ENCODE measurements at places on chromosomes 7 and 10. TPM values are rescaled to one million over a fixed set of nuclear protein-coding genes. Genes with fewer than 3 reads are reported as not detected.
A peak's percentile ranks its signal among the peaks of the same experiment; 100 is the strongest.

- no peaks in the 10 kb centered on the region for H3K4me1 ChIP-seq
- no peak overlapping the region for H3K4me3 ChIP-seq
- no peaks in the 10 kb centered on the region for H3K36me3 ChIP-seq
- H3K27ac ChIP-seq: no peak overlapping the region
These were observed 689.5 kb downstream of the DNAJB9 start for GRCh38 chr7:109259151-109259550.

- H3K4me3 ChIP-seq: peak overlapping the region; percentile 68
- no peak overlapping the region for H3K27ac ChIP-seq
- peak; percentile 61 for DNase-seq
- peaks cover 17% of the 10 kb centered on the region for H3K4me1 ChIP-seq
- no peaks in the 10 kb centered on the region for H3K36me3 ChIP-seq
These were observed 521 bp upstream of the NYAP1 start for GRCh38 chr7:100483090-100483721.

DNA sequence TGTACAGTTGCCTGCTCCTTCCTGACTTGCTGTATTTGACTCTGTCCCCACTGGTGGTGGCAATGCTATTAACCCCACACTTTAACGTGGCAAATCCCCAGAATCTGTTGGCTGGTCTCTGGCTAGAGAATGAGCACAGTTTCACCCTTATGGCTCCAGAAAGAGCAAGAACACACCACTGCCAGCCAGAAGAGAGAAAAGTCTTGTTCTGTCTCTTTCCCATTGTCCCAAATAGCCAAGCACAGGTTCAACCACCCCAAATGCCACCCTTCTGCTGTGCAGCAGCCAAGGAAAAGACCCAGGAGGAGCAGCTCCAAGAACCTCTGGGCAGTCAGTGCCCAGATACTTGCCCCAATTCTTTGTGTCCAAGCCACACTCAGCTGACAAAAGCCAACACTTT, 11.3 kb downstream of the SLC16A9 start:
- no peaks in the 10 kb centered on the region for H3K36me3 ChIP-seq
- H3K27me3 ChIP-seq: no peaks in the 10 kb centered on the region
- no peak overlapping the region for H3K27ac ChIP-seq
- DNase-seq: no peak
- H3K4me3 ChIP-seq: no peak overlapping the region

GRCh38 chr7:36336390-36336789, 53.3 kb upstream of the ANLN start:
- H3K36me3 ChIP-seq: no peaks in the 10 kb centered on the region
- no peak overlapping the region for H3K4me3 ChIP-seq
- no peaks in the 10 kb centered on the region for H3K27me3 ChIP-seq
- H3K4me1 ChIP-seq: no peaks in the 10 kb centered on the region
- H3K27ac ChIP-seq: no peak overlapping the region
- DNase-seq: no peak

Gene BET1
- polyA plus RNA-seq: 48.5 TPM

Gene CDCA7L
- polyA plus RNA-seq: 16.6 TPM

DNA sequence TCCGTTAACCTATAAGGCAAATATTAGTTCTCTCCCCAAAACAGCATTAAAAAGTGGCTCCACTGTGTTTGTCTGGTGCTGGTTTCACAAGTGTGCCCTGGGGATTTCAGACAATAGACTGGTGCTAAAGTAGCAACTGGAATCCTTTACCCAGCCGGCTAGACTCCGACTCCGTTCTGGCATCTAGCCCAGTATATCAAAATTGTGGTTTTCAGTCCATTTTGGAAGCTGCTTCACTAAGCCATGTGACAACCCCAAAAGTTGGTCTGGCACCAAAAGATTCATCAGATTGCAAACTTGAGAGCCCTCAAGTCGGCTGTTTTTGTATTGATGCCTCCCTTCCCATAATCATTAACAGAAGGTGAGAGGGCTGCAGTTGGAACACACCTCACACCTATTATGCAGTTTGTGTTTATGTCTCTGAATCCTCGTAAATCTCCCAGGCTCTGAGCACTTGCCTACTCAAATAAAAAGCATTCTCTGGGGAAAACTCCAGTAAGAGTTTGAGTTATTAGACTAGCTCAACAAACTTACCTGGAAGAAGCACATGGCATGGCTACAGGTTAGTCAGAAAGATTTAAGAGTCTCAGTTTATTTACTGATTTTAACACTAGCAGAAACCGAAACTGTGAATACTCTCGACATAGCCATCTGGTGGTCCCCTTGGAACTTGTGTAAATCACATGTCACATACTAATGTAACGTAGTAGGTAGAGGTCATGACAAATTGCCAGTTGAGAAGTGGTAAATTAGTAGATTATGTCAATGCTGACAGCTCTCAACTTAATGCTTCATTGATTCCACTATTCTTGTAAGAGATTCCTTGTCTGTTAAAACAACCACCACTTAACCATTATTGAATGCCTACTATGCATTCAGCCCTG, 14.8 kb upstream of the WNT16 start:
- no peak for DNase-seq
- no peaks in the 10 kb centered on the region for H3K36me3 ChIP-seq
- H3K27me3 ChIP-seq: no peaks in the 10 kb centered on the region

Gene DPYSL4
- 4.6 TPM for polyA plus RNA-seq

- no peak for DNase-seq
- H3K27me3 ChIP-seq: no peaks in the 10 kb centered on the region
- no peaks in the 10 kb centered on the region for H3K4me1 ChIP-seq
- no peaks in the 10 kb centered on the region for H3K36me3 ChIP-seq
- no peak overlapping the region for H3K27ac ChIP-seq
These were observed 37.6 kb upstream of the C1QL3 start for GRCh38 chr10:16559236-16559773.

DNA sequence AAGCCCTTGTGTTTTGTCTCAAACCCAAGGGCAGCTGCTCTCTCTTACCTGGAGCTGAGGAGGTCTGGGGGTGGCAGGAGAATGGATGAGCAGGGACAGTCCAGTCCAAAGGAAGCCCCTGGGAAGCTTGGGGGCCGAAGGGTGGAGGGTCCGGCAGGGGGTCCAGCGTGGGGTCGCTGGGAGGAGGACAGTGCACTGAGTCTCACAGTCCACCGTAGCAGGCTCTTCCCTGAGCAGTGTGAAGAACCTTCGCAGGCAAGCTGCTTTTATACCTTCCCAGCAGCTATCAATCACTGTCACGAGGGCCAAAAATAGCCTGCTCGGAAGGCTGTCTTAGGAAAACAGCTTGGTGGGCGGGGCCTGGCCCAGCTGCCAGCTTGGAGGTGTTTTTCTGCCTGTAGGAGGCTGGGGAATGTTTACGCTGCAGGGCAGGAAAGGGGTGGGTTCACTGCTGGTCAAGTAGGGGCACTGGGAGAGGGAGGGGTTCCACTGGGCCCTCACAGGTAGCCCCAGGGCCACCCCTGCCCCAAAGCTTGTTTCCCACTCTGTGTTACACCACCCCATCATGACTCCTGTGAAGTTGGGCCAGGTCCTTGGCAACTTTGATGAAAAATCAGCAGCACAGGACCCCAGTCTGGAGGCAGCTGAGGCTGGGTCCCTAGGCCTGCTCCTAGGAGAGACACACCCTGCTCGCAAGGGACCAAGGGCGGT, at the start of gene DEPP1:
Gene DEPP1 (minus strand): TSS at position 240 of the 711 bp plus-strand sequence. CDS start 779 bp downstream, outside the sequence.
- H3K4me3 ChIP-seq: peak within 1 kb of the TSS; percentile 16
- H3K27ac ChIP-seq: peak within 1 kb of the TSS; percentile 56
- peak; percentile 96 for DNase-seq
- H3K4me1 ChIP-seq: peaks cover 59% of the 10 kb centered on the region
- no peaks in the 10 kb centered on the region for H3K27me3 ChIP-seq

DNA sequence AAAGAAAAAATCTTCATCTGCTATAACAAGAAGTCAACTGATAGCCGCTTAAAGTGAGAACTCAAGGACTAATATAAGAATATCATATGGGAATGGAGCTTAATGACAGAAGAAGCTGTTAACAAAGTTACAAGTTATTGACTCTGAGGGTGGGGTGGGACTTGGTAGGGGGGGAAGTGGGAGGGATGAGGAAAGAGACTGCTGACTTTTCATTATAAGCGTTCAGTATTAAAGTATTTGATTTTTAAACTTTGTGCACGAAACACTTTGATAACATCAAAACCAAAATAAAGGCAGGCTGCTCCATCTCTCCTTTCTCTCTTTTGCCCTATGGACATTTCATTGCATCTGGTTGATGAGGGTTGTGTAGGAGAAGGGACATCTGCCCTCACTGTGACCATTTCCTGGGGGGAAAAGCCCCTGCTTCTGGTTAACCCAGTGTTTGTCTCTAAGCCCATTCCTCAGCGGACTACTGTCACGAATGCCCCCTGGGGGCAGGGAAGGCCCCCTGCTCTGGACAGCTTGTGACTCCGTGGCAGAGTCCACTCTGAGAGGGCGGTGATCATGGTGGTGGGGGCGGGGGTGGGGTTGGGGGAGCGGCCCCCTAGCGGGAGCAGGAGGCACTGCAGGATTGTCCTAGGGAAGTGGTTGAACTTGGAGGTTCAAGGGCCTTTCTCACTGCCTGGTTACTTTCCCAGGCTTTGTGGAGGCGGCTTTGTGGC, 17.4 kb downstream of the SLC13A4 start:
- peaks cover 4% of the 10 kb centered on the region for H3K27me3 ChIP-seq
- no peak overlapping the region for H3K27ac ChIP-seq
- H3K4me3 ChIP-seq: no peak overlapping the region
- no peaks in the 10 kb centered on the region for H3K4me1 ChIP-seq
- DNase-seq: peak; percentile 40

- no peak overlapping the region for H3K4me3 ChIP-seq
- no peaks in the 10 kb centered on the region for H3K36me3 ChIP-seq
- H3K27me3 ChIP-seq: no peaks in the 10 kb centered on the region
- no peak overlapping the region for H3K27ac ChIP-seq
These were observed 30.3 kb upstream of the TCF7L2 start for GRCh38 chr10:112919721-112920120.

- no peaks in the 10 kb centered on the region for H3K27me3 ChIP-seq
- H3K4me3 ChIP-seq: no peak overlapping the region
- H3K36me3 ChIP-seq: no peaks in the 10 kb centered on the region
- H3K4me1 ChIP-seq: no peaks in the 10 kb centered on the region
- H3K27ac ChIP-seq: no peak overlapping the region
These were observed 12.5 kb upstream of the KLHL7 start for GRCh38 chr7:23093111-23093510.

Gene AGMO
- polyA plus RNA-seq: 12.7 TPM

DNA sequence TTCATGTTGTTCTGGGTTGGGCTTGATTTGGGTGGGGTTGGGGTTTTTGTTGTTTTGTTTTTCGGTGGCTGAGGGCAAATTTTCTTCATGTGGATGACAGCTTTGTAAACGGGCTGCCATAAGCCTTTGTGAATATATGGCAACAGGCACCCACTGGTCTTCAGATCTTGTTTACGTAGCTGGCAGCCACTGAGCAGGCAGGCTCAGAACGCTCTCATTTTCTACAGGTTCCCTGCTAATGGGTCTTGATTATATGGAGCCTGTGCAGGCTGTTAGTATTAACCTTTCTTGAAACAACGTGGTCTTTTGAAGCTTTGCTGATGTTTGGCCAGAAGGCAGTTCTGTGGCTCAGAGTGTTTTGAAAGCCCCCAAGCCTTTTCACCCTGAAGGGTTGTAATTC, 199.7 kb downstream of the TNS3 start:
- no peak overlapping the region for H3K27ac ChIP-seq
- H3K4me3 ChIP-seq: no peak overlapping the region
- DNase-seq: no peak
- H3K27me3 ChIP-seq: no peaks in the 10 kb centered on the region

DNA sequence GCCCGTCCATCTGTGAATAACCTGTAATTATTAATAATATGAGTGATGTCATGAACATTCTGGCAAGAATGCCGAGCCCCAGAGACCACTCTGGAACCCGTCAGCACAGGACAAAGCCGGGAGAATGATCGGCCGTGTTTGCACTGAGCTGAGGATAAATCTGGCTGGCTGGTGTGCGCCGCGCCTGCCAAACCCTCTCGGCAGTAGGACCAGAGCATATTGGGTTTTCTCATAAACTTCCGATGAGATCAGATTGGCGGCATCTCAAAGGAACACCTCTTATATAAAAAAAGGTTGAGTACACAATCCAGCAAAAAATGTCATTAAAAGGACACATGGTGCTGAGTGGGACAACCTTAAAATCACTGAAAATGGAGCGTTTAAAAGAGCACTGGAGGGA, 296.0 kb upstream of the MKI67 start:
- H3K36me3 ChIP-seq: no peaks in the 10 kb centered on the region
- no peak overlapping the region for H3K27ac ChIP-seq
- H3K4me1 ChIP-seq: no peaks in the 10 kb centered on the region

GRCh38 chr7:36370046-36370445, 19.6 kb upstream of the ANLN start:
- H3K27ac ChIP-seq: no peak overlapping the region
- H3K4me3 ChIP-seq: no peak overlapping the region
- no peaks in the 10 kb centered on the region for H3K4me1 ChIP-seq

Gene FAM241B
- polyA plus RNA-seq: 6.4 TPM

DNA sequence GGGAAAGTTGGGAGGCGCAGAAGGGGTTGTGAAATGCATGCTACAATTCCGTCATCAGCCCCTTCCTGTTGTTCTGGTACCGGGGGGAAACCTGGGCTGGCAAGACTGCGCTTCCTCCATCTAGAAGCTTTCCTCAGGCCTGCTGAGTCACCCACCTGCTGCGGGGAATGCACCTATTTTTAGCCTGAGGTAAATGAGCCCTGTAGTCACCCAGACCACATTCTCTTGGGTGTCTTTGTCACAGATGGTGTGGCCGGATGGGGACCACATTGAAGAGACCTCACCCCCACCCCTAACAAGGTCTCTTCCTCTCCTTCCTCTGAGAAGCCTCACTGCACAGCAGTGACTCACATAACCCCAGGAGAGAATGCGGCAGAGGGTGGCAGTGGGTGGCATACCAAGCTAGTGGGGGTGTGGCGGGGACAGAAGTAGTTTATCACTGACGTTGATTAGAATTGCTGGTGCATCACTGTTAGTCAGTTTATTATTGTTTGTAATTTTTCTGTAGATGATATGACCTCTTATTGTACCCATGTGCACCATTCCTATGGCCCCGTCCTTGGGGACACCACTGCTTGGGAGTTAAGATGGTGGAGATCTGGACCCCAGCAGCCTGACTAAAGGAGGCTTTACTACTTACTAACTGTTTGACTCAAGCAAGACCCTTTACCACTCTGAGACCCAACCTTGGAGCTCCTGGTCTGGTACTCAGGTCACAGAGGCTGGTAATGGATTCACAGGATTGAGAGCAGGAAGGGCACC, 83.0 kb upstream of the DUSP5 start:
- H3K27me3 ChIP-seq: no peaks in the 10 kb centered on the region
- peaks cover 61% of the 10 kb centered on the region for H3K4me1 ChIP-seq
- H3K36me3 ChIP-seq: no peaks in the 10 kb centered on the region
- no peak overlapping the region for H3K27ac ChIP-seq

- H3K36me3 ChIP-seq: no peaks in the 10 kb centered on the region
- no peak overlapping the region for H3K27ac ChIP-seq
- no peak for DNase-seq
- peaks cover 11% of the 10 kb centered on the region for H3K27me3 ChIP-seq
- H3K4me1 ChIP-seq: no peaks in the 10 kb centered on the region
These were observed 39.2 kb downstream of the CH25H start for GRCh38 chr10:89167915-89168314.

Gene MSS51
- 3.6 TPM for polyA plus RNA-seq

- H3K27me3 ChIP-seq: no peaks in the 10 kb centered on the region
- no peak for DNase-seq
- no peak overlapping the region for H3K27ac ChIP-seq
- H3K4me3 ChIP-seq: no peak overlapping the region
- H3K4me1 ChIP-seq: no peaks in the 10 kb centered on the region
These were observed 343.1 kb downstream of the PHTF2 start for GRCh38 chr7:78141522-78142281.

Gene SH2D4B
- polyA plus RNA-seq: 0.01 TPM

Gene PLXNA4
- 3.2 TPM for polyA plus RNA-seq
